ENCODE measurements at places on chromosomes 1 and 21.
A peak's percentile ranks its signal among the peaks of the same experiment; 100 is the strongest.

DNA sequence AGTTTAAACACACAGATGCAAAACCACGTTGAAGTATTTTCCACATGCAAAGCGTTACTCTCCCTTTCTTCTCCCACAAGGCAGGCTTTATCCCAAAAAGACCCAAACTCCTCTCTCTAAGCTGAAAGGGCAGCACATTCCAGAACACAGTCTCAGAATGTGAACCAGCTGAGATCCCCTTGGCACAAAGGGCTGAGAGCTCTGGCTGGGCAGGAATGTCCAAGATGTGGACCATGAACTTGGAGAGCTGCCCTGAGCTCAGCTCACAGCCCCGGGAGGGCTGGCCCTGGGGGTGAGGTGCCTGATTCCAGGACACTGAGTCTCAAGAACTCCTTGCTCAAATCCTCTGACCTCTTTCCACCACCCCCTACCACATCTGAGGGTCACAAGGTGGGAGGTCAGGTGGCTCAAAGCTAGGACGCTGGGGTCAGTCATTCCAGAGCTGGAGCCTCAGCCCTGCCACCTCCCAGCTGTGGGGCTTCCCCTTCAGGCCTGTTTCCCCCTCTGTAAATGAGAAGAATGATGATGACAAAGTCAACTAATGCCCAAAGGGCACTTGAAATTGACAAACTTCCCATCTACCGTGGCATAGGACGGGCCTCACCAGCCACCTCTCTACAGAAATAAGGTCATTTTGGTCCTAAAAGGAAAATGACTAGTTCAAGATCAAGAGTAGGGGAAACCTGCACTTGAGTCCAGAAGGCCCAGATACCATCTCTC is 11.5 kb downstream of the ALDH4A1 start:
- no peaks in the 10 kb centered on the region for H3K4me1 ChIP-seq
- no peak overlapping the region for H3K4me3 ChIP-seq
- no peaks in the 10 kb centered on the region for H3K36me3 ChIP-seq

DNA sequence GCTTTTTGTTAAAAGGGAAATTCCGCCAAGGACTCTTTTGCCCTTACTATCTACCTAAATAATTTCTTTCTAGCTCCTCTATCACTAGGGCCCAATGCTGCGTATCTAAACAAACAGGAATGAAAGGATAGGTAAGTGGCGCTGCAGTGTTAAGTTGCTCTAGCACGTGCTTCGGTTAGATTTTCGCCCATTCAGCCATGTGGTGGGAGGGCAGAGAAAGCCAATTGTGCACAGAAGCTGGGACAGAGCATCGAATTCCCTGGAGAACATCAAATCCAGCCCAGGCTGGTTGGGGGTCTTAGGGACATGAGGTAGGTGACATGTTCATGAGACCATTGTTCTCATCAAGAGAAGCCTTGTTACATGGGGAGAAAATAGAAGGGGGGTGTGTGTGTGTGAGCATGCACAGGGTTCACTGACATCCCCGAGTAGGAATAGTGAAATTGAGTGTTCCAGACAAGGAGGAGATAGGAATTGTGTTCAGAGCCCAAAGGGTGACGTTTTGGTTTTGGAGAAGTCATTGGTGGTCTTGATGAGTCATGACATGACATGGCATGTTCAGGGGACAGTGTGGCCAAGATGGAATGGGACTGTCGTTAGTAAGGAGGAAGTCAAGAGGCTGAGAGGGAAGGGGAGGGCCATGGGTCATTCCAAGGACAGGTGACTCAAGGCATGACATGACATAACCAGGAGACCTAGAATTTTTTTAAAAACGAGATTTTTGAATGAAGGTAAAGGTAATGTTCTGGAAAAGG is 107.1 kb downstream of the TLR5 start:
- ATAC-seq: no peak
- peaks cover 29% of the 10 kb centered on the region for H3K27me3 ChIP-seq
- no peaks in the 10 kb centered on the region for H3K36me3 ChIP-seq
- H3K27ac ChIP-seq: no peak overlapping the region
- H3K4me3 ChIP-seq: no peak overlapping the region

DNA sequence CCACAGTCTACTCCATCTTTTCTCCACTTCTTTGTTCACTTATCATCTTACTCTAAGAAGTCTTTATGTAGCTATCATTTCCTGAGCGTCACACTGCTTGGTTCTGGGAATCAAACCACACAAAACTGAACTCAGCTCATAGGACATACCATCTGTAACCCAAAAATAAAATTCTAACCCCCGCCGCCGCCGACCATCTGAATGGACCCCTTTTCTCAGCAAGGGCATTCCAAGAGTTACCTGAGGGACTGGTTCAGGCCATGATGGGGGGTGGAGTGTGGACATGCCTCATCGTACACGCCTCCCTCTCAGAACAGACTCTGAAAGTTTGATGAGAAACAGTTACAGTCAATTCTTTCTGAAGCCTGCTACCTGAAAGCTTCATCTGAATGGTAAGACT is 12.6 kb upstream of the CHI3L2 start:
- H3K27me3 ChIP-seq: no peaks in the 10 kb centered on the region
- no peak for ATAC-seq
- peaks cover 82% of the 10 kb centered on the region for H3K4me1 ChIP-seq
- peak overlapping the region; percentile 46 for H3K4me3 ChIP-seq
- peak overlapping the region; percentile 86 for H3K27ac ChIP-seq

DNA sequence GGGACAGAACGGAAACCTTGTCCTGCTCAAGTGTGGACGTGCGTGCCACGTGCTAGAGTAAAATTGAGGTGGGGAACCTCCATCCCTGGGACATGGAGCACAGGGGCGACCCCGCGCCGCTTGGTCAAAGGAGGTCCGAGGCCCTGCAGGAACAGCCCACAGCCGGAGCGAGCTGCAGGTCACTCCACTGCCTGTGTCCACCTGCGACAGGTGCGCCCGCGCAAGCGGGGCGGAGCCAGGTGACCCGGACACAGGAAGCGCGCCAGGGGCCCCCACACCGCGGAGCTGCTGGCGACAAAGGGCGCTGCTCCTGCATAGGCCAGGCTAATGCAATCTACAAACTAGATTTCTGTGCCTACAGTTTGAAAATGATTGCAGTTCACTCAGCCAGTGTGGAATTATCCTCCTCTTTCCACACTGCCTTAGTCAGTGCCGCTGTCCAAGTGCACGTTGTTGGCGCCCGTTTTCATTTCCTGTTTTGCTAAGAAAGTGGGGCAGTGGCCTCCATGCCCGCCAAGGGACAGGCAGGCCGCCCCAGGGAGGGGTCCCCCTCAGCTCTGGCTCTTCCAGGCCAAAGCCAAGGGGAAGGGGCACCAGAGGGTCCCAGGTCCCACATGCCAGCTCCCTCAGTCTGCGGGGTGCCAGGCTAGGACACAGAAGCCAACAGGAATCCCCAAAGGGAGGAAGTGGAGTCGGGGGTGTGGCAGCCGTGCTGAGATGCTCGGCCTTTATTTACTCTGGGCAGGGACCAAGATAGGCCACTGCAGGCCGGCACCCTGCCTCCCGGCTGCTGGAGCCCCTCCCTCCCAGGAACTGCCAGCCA is 4.3 kb upstream of the NADK start:
- H3K4me3 ChIP-seq: peak overlapping the region; percentile 44
- H3K4me1 ChIP-seq: peaks cover 49% of the 10 kb centered on the region
- peaks cover 18% of the 10 kb centered on the region for H3K36me3 ChIP-seq
- H3K27ac ChIP-seq: peak overlapping the region; percentile 95
- no peak for ATAC-seq
- no peaks in the 10 kb centered on the region for H3K27me3 ChIP-seq

DNA sequence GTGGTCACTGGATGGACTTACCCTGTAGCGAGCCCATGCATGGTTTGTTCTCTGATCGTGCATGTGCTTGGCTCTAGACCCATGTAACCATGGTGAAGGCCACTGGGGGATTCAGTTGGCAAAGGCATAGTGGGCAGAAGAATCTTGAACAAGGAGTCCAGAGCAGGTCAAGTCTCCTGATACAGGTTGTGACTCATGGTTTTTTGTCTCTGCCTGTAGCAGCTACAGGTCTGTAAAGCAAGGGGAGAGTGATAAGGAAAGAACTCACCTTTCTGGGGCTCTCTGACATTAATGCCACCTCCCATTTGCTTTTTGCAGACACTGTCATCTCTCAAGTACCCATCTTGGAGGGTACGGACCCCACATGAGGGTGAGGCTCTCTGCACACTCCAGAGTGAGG is 153.4 kb upstream of the CAMK1G start:
- peaks cover 30% of the 10 kb centered on the region for H3K27me3 ChIP-seq
- H3K27ac ChIP-seq: no peak overlapping the region
- no peaks in the 10 kb centered on the region for H3K4me1 ChIP-seq
- ATAC-seq: no peak
- no peaks in the 10 kb centered on the region for H3K36me3 ChIP-seq

- H3K36me3 ChIP-seq: peaks cover 17% of the 10 kb centered on the region
- no peak overlapping the region for H3K4me3 ChIP-seq
- ATAC-seq: no peak
- H3K4me1 ChIP-seq: peaks cover 11% of the 10 kb centered on the region
- no peak overlapping the region for H3K27ac ChIP-seq
- no peaks in the 10 kb centered on the region for H3K27me3 ChIP-seq
Observed at GRCh38 chr1:2372551-2373490, 18.5 kb downstream of the MORN1 start.

- no peak overlapping the region for H3K4me3 ChIP-seq
- H3K4me1 ChIP-seq: no peaks in the 10 kb centered on the region
- H3K27me3 ChIP-seq: peaks cover 51% of the 10 kb centered on the region
- ATAC-seq: no peak
- no peak overlapping the region for H3K27ac ChIP-seq
Observed at GRCh38 chr1:199691540-199691939, 336.0 kb upstream of the NR5A2 start.

DNA sequence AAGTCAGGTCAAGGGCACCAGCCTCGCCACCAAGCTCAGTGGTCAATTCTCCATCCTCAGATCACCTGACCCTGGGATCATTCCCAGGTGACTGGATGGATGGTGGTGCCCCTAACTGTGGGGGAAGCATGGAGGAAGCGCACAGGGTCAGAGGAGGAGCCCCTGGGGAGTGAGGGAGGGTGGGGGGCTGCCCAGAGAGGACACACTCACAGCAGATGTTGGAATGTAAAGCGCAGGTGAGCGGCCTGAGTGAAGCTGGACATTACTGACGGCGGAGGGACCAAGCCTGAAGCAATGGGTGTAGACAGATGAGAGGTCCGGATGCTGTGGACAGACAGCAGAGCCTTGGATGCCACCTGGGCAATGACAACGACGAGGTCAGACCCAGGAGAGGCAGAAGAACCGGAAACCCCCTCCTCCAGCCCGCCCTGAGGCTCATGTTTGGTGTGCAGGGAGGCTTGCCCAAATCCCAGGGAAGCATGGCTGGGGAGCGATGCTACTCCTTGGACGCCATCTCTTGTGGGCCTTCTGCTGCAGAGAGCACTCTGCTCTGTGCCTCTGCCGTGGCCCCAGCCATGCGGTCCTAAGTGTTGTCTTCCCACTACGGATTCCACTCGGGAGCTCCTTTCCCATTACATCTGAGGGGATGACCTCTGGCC is 5.7 kb upstream of the CPLANE2 start:
- H3K4me1 ChIP-seq: peaks cover 6% of the 10 kb centered on the region
- no peak overlapping the region for H3K27ac ChIP-seq
- no peak for ATAC-seq
- no peaks in the 10 kb centered on the region for H3K27me3 ChIP-seq
- H3K36me3 ChIP-seq: peaks cover 11% of the 10 kb centered on the region

DNA sequence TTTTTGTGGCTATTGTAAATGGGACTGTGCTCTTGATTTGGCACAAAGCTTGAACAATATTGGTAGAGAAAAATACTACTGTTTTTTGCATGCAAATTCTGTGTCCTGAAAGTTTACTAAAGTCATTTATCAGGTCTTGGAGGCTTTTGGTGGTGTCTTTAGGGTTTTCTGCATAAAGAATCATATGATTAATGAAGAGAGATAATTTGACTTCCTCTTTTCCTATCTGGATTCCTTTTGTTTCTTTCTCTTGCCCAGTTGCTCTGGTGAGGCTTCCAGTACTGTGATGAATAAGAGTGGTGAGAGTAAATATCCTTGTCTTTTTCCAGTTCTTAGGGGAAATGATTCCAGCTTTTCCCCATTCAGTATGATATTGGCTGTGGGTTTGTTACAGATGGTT is 1166.7 kb downstream of the NCAM2 start:
- no peaks in the 10 kb centered on the region for H3K27me3 ChIP-seq
- H3K4me1 ChIP-seq: no peaks in the 10 kb centered on the region
- no peak overlapping the region for H3K4me3 ChIP-seq

GRCh38 chr1:113217447-113218208 is 144.6 kb downstream of the LRIG2 start:
- ATAC-seq: no peak
- no peak overlapping the region for H3K27ac ChIP-seq
- H3K27me3 ChIP-seq: no peaks in the 10 kb centered on the region
- no peaks in the 10 kb centered on the region for H3K4me1 ChIP-seq
- no peaks in the 10 kb centered on the region for H3K36me3 ChIP-seq

DNA sequence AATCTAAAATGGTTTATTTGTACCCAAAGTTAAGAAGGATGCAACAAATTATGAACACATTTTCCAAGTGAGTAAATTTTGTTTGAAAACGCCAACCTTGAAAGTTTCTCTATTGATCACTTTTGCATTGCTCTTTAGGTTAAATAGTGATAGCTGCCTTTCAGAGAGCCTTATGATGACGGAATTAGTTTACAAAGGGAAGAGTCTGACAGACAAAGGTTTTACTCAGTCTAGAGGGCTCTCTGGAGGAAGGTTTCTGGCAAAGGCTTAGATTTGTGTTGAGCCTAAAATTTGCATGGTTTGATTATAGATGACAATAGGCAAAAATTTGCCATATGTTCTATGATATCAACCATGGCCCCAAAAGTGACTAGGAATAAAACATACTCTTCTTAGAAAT is 95.9 kb upstream of the RUNX1 start:
- no peak for ATAC-seq
- H3K4me3 ChIP-seq: no peak overlapping the region
- no peak overlapping the region for H3K27ac ChIP-seq

- peak overlapping the region; percentile 32 for H3K27ac ChIP-seq
- H3K4me3 ChIP-seq: no peak overlapping the region
- peaks cover 89% of the 10 kb centered on the region for H3K4me1 ChIP-seq
- no peaks in the 10 kb centered on the region for H3K27me3 ChIP-seq
- peaks cover 34% of the 10 kb centered on the region for H3K36me3 ChIP-seq
Observed at GRCh38 chr21:15740383-15740782, 10.6 kb downstream of the USP25 start.

- H3K4me3 ChIP-seq: no peak overlapping the region
- no peak overlapping the region for H3K27ac ChIP-seq
- peaks cover 33% of the 10 kb centered on the region for H3K27me3 ChIP-seq
- no peak for ATAC-seq
Observed at GRCh38 chr1:53545663-53546408, 86.6 kb downstream of the DMRTB1 start.

- H3K36me3 ChIP-seq: no peaks in the 10 kb centered on the region
- no peak overlapping the region for H3K4me3 ChIP-seq
- peaks cover 18% of the 10 kb centered on the region for H3K4me1 ChIP-seq
- H3K27me3 ChIP-seq: peaks cover 76% of the 10 kb centered on the region
- H3K27ac ChIP-seq: no peak overlapping the region
- peak; percentile 53 for ATAC-seq
Observed at GRCh38 chr1:30379684-30380624, 343.4 kb downstream of the MATN1 start.

DNA sequence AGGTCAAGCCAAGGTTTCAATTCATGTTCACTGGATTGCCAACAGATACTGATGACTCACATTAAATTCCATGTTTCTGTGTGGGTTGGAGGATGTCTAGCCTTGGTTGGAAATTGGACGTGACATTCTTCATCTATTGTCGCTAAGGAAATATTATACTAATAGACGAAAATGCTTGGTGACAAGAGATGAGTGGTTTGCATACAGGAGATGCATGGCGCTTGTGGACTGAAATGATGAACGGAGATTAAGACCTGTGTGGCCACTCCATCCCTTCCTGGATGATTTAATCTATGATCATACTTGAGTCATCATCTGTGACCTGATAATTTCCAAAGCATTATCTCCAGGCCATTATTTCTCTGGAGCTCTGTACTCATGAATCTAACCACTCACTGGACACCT is 97.0 kb upstream of the CD34 start:
- H3K27ac ChIP-seq: no peak overlapping the region
- ATAC-seq: no peak
